Activated CD4-positive, alpha-beta T cell treated with anti-CD3 and anti-CD28 coated beads, Interleukin-2, amount 10 ng/mL, durations not matched to agents 24 days and 14 days (primary cell): ENCODE measurements at places on chromosomes 2 and 18.
A peak's percentile ranks its signal among the peaks of the same experiment; 100 is the strongest.

GRCh38 chr2:41937464-41937906 is 110.3 kb upstream of the PKDCC start:
- no peak for DNase-seq

- no peak for DNase-seq
These were observed at the start of gene RAPGEF4 for GRCh38 chr2:172735582-172736423. Gene RAPGEF4 (plus strand): TSS chr2:172735845. CDS start chr2:172735984, 139 bp downstream.

GRCh38 chr2:12948961-12949353 is 232.2 kb downstream of the TRIB2 start:
- DNase-seq = peak; percentile 51

DNA sequence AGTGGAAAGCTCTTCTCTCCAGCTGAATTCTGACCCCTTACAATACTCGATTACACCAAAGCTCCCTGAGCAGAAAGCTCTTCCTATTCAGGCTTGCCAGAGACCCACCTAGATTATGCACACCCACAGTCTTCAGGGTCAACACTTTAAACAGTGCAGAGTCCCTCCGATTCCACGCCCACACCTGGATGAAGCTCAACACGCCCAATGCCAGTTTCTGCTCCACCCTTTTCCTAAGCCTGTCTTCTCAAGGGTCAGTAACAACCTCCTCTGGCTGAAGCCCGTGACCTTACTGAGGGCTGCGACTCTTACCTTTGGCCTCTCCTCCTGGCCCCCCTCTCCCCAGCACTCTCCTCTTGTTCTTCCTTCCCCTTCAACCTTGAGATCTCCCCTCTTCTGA is 492.0 kb upstream of the SALL3 start:
- DNase-seq = no peak

GRCh38 chr2:23244617-23245016 is 140.4 kb upstream of the KLHL29 start:
- no peak for DNase-seq

DNA sequence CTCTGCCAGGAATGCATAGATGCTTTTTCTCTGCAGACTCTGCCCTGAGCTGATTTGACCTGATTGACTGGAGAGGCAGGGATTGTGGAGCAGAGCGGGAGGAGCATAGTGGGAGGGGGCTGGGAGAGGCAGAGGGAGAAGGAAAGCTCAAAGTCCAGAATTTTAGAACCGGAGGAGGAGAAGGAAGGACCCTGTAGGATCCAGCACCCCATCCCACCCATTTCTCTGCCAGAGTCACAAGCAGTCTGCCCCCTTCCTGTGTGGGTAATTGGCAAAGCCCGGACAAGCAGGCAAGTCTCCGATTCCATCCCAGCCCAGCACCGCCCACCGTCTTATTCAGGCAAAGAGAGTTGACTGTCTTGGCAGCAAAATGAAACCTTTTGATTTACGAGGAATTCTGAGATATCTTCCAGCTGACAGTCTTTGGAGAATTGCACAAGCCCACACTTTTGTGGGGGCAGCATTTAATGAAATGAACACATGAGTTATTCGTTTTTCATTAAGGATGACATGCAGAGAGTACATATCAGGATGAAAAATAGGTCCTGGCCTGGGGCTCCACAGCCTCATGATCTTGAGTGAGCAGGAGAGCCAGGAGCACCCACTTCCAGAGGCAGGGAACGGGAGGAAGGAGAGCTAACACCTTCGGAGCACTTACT is 103.1 kb downstream of the MCFD2 start:
- no peak for DNase-seq

GRCh38 chr2:203994735-203995134 is 58.2 kb downstream of the ICOS start:
- peak; percentile 63 for DNase-seq

GRCh38 chr2:215060861-215061536 is 77.4 kb downstream of the ABCA12 start:
- no peak for DNase-seq

DNA sequence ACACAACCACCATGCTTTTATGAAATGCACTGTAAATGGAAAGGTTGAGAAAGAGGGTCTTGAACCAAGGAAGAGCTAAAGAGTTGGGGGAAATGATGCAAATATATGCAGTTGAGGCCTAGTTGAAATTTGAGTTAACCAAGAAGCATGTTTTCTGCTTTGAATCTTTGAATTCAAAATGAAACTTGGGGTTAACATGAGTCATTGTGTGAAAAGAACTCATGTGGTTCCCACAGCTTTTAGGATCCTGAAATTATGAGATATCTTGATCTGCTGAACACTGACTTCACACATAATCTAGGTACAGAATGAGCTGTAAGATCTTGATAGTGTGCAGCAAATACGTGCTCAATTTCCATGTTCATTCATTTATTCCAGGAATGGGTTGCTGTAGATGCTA is 422.9 kb upstream of the TRIB2 start:
- peak; percentile 80 for DNase-seq

GRCh38 chr2:174224665-174225288 is 23.6 kb downstream of the OLA1 start:
- DNase-seq = peak; percentile 43
